ENCODE measurements at places on chromosomes 6 and 20.

GRCh38 chr20:32798046-32798981 is 21.4 kb upstream of the MAPRE1 start:
- no peak for DNase-seq

- no peak for DNase-seq
These were observed 61.4 kb downstream of the CEBPB start for GRCh38 chr20:50251992-50252511.

DNA sequence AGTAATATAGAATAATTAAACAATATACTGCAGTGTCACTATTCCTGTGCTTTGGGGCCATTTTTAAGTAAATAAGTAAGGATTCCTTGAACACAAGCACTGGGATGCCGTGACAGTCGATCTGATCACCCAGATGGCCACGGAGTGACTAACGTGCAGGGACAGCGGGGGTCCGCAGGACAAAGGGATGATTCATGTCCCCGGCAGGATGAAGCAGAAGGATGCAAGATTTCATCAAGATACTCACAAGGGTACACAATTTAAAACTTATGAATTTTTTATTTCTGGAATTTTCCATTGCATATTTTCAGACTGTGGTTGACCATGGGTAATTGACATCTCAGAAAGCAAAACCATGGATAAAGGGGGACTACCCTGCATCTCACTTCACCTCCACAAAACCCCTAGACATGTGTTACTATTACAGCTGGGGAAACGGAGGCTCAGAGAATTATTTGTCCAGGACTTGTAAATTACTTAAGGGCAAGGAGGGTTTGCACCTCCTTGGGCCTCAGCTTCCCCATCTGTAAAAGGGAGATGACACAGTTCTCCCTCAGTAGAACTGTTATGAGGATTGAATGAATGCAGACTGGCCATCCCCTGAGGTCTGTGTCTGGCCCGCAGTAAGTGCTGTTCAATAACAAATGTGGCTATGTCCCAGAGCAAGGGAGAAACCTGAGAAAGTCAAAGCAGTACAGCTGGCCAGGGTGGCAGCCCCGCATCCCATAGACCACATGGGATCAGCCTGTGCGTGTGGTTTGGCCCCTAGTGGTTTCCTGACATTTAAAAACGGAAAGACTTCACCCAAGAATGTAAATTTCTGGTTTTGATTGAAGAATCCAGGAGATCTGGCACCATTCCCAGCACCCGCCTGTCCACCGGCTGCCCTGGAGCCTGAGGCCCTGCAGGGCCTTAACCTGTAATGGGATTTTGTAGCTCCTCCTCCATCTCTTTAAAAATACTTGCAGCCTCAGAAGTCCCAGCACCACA is 235.5 kb downstream of the BMP7 start:
- no peak for DNase-seq

GRCh38 chr6:100412872-100413271 is 51.8 kb downstream of the SIM1 start:
- no peak for DNase-seq

DNA sequence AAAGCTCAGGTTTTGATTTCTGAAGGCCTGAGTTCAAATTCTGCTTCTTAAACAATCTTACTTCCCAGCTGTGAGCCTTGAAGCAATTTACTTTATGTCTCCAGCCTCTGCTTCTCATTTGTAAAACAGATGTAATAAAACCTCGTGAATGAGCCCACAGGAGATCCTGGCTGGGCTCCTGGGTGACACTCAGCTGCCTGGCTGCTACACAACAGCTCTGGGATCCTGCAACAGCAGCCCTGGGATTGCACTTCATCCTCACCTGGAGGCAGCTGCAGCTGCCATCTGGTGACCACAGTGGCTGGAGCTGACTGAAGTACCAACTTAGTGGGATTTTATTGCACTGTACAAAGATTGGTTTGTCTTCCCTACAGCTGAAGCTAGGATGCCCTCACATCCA is 98.6 kb downstream of the NDUFAF5 start:
- DNase-seq: no peak

DNA sequence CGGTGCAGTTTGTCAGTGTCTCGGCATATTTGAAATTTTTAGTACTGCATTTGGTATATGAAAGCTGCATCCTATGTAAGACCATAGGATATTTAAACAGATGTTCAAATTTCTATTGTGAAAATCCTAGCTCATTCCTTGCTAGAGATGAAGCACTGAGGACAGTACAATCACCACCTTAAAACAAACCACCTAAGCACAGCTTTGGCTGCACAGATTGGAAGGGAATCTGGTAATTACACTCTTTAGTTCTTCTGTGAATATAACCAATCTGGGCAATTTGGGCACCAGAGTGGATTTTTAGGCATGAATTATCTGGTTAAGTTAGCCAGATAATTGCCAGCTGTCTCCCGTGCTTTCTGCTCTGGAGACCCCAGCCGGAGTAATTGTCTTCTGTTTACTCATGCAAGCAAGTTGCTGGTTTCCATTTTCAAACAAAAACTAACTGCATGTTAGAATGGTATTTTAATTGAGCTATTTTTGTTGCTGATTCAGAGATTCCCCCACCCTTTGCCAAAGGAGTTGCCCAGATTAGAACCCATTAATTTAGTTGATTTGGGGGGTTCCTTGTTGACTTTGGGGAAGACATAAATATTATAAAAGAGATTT is 36.9 kb downstream of the E2F3 start:
- no peak for DNase-seq

GRCh38 chr6:136052031-136052430 is 198.1 kb downstream of the MTFR2 start:
- no peak for DNase-seq

DNA sequence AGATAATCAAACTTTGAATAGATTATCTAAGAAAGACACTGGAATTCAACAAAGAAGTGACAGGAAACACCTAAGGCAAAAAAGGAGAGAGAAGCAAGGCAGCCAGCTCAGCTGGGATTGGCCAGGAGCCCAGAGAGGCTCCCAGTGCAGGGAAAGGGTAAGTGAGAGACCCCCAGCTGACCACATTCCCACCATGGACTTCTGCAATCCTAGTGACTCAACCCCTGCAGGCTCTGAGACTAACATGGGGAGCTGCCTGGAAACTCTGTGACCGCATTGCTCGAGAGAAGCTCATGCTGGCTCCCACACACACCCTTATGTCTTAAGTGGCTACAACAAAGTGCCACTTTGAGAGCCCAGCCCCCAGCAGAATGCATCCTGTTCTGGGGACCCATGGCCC is 215.1 kb downstream of the PACRG start:
- no peak for DNase-seq

DNA sequence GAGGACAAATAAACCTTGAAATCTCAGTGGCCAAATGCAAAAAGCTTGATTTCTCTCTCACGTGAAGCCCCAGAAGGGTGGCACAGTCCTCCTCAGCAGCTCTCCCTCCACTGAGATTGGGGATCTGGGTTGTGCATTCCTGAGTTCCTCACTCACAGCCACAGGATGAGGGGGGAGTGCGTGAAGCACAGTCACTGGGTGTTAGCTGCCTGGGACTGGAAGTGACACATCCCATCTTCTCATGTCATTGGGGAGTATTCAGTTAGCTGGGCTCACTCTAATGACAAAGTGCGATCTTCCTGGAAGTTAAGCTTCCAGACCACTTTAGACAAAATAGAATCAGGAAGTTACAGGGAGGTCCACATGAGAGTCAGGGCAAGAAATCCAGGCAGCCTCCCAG is 192.2 kb upstream of the LRFN2 start:
- DNase-seq: no peak

GRCh38 chr20:5797843-5798462 is 47.8 kb downstream of the SHLD1 start:
- no peak for DNase-seq

GRCh38 chr6:30766461-30767157 is 22.3 kb upstream of the IER3 start:
- DNase-seq: no peak

GRCh38 chr6:13677878-13678254 is 33.8 kb downstream of the RANBP9 start:
- no peak for DNase-seq

DNA sequence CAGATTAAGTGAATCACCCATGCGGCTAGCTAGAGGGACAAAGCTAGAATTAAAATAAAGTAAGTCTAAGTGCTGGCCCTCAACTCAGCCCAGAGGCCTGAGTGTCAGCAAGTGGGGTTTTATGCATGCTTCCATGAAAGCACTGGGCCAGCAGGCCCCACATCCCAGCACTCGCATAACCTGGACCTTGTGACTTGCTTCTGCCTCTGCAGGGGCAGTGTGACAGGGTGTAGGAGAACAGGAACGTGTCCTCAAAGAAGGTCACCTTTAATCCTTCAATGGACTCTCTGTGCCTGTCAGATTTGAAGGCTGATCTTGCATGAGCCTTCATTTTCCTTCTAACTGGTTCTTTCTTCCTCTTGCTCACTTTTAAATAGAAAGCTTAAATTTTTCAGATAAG is 183.4 kb downstream of the ALDH8A1 start:
- no peak for DNase-seq

- no peak for DNase-seq
These were observed 70.8 kb upstream of the AHI1 start for GRCh38 chr6:135568379-135568778.

- no peak for DNase-seq
These were observed 5.2 kb upstream of the C20orf203 start for GRCh38 chr20:32678948-32679347.

DNA sequence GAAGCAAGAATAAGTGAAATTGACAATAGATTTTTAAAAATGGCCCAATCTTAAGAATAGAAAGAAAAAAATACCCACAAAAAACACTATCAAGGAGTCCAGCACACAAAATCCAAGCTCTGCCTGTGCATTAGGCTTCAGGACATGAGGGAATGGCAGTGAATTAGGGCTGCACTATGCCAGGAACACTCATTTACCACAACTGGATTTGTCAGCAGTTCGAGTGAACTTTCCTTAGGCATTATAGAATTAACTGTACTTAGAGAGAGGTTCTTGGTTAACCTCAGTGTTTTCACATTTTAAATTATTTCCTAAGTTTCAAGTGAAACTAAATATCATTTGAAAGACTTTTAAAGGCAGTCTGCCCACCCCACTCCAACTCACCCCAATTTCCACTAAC is 34.8 kb downstream of the SLC22A3 start:
- no peak for DNase-seq

- DNase-seq: no peak
These were observed 97.3 kb upstream of the CARMIL1 start for GRCh38 chr6:25181923-25182322.

- no peak for DNase-seq
These were observed 9.5 kb upstream of the PAQR8 start for GRCh38 chr6:52352239-52353018.

DNA sequence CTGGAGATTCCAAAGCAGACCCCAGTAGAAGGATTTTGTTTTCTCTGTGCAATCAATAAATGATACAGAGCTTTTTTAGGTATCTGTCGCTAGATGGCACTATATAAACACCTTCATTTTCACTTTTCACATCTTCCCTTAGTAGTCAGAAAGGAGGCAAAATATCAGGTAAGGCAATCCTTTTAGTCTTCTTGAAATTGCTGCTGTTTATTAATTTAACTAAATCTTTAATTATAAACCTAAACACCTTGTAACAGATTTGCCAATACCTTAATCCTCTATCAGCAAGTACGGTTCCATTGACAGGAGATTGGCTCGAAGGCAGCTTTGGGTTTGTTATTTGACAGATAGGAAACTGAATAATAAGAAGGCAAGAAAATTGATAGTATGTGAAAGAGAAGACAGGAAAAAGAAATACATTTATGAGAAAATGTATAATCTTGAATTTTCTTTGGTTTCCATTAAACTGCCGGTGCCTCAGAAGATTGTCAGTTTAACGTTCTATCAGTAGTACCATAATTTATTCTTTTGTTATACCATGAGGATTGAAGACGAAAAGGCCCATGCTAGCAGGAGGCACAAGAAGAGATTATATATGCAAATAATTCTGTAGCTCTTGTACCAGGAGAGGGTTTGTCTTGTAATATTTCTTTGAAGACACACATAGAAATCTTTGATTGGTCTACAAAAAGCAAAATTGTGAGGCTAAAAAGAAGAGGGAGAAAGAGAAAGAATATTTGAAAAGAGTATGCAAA is 23.5 kb upstream of the IBTK start:
- DNase-seq: no peak

GRCh38 chr6:166626177-166627032 is 646 bp downstream of the RPS6KA2 start:
- no peak for DNase-seq

DNA sequence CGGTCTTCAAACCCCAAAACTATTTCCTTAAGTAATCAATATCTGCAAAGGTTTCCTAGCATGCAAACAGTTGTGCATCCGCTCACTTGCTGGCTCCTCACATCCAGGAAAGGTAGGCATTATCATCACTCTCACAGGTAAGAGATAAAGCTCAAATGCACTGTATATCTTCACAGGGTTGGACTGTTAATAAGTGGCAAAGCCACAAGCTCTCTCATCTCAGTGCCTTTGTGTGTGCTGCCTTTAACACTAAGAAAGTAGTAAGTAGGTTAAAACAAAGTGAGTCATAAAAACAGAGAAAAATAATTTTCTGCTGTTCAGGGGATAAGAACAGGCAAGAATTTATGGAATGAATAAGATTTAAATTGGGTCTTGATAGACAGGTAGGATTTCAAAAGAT is 21.3 kb downstream of the MAN1A1 start:
- no peak for DNase-seq

- DNase-seq: no peak
These were observed 69.2 kb upstream of the SMIM29 start for GRCh38 chr6:34317882-34318498.

Data from stimulated activated CD8-positive, alpha-beta memory T cell treated with anti-CD3 and anti-CD28 coated beads, Interleukin-2, amount 100 ng/mL, for 48 hours (primary cell).